Stimulated activated CD8-positive, alpha-beta memory T cell treated with anti-CD3 and anti-CD28 coated beads, Interleukin-7, amount 100 ng/mL, for 1 hour (primary cell): ENCODE measurements at places on chromosomes 4 and X.

GRCh38 chr4:120816296-120816965, 106.1 kb downstream of the PRDM5 start:
- no peak for DNase-seq

DNA sequence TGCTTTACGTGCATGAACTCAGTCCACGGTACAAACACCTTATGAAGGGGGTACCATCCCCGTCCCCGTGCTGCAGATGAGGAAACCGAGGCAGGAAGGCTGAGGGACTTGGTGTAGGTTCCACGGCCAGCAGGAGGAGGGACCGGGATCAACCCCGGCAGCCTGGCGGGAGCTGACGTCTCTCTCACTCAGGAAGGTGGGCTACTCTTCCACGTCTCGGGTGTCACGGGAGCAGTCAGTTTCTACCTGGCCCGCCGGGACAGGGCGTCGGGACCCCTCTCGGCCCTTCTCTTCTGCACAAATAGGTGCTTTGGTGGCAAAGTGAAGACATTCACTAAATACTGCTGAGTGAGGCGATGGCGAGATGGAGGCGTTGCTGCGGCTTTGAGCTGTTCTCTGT, 53.3 kb downstream of the ACOX3 start:
- DNase-seq = no peak

GRCh38 chr4:2624782-2625530, 88.5 kb downstream of the FAM193A start:
- no peak for DNase-seq

- no peak for DNase-seq
Measured at GRCh38 chrX:15430584-15430983, 46.4 kb upstream of the VEGFD start.

GRCh38 chr4:5858020-5858769, 34.7 kb downstream of the CRMP1 start:
- no peak for DNase-seq

- no peak for DNase-seq
Measured at GRCh38 chr4:19021617-19022016, 1000.1 kb upstream of the LCORL start.
